Left renal cortex interstitium (tissue), 4 donors: ENCODE measurements at places on chromosomes 4 and X.

- no peak for DNase-seq
Measured at GRCh38 chr4:20520901-20521300, 179.4 kb upstream of the PACRGL start.

- no peak for DNase-seq
Measured at GRCh38 chr4:140069066-140069465, 84.9 kb downstream of the MAML3 start.

- no peak for DNase-seq
Measured at GRCh38 chr4:153710681-153711080, 26.6 kb downstream of the TLR2 start.

DNA sequence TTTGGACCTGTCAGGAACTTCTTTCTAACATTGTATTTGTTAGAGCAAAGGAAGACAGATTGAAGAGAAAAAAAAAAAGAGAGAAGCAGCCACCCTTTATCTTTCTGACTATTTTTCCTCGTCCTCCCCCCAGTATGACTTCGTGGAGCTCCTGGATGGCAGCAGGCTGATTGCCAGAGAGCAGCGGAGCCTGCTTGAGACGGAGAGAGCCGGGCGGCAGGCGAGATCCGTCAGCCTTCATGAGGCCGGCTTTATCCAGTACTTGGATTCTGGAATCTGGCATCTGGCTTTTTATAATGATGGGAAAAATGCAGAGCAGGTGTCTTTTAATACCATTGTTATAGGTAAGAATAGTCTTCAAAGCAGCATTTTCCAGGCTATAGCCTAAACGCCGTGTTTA lies 237.7 kb downstream of the DCTD start:
- no peak for DNase-seq

DNA sequence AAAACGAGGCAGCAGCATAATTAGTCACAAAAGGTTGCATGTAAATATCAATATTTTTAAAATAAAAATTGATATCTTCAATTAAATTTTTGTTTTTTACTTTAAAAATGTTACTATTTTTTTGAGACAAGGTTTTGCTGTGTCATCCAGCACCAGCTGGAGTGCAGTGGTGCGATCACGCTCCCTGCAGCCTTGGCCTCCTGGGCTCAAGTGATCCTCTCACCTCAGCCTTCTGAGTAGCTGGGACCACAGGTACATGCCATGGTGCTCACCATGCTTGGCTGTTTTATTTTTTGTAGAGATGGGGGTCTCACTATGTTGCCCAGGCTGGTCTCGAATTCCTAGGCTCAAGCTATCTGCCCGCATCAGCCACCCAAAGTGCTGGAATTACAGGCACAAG lies 96.8 kb upstream of the FRAS1 start:
- DNase-seq: no peak

GRCh38 chr4:149910604-149911350 lies 95.1 kb upstream of the IQCM start:
- no peak for DNase-seq

- DNase-seq: no peak
Measured at GRCh38 chrX:130080791-130081367, 29.4 kb downstream of the ELF4 start.

GRCh38 chrX:38831949-38832348 lies 30.7 kb downstream of the MID1IP1 start:
- DNase-seq: no peak

GRCh38 chr4:72312032-72312650 lies 256.9 kb downstream of the ADAMTS3 start:
- DNase-seq: no peak

- no peak for DNase-seq
Measured at GRCh38 chr4:53309321-53310040, 56.4 kb downstream of the SCFD2 start.

GRCh38 chr4:185874516-185875230 lies 62.7 kb upstream of the SORBS2 start:
- DNase-seq: no peak
